Fibroblast of gingiva (primary cell): ENCODE measurements at places on chromosomes 7 and 10.

DNA sequence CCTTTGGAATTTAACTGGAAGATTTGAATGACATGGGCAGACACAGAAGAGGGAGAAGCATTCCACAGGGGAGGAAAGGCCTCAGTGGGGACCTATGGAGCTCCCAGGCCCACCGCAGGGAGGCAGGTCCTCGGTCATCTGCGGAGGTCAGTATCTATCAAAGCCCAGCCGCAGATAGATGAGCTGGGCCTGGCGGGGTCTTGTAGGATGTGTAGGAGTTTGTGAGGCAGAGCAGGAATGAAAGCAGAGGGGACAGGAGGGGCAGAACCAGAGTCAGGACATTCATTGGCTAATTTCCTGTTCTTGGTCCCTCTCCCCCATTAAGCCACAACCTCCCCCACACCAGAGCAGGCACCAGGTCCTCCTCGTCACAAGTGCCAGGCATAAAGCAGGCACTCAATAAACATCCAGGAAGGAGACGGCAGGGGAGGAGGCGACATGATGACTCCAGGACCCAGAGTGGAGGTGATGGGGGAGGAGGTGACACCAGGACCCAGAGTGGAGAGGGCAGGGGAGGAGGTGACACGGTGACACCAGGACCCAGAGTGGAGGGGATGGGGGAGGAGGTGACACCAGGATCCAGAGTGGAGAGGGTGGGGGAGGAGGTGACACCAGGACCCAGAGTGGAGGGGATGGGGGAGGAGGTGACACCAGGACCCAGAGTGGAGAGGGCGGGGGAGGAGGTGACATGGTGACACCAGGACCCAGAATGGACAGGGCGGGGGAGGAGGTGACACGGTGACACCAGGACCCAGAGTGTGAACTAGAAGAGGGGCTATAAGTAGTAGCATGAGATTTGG, 83.7 kb upstream of the PDGFA start:
- DNase-seq: no peak

DNA sequence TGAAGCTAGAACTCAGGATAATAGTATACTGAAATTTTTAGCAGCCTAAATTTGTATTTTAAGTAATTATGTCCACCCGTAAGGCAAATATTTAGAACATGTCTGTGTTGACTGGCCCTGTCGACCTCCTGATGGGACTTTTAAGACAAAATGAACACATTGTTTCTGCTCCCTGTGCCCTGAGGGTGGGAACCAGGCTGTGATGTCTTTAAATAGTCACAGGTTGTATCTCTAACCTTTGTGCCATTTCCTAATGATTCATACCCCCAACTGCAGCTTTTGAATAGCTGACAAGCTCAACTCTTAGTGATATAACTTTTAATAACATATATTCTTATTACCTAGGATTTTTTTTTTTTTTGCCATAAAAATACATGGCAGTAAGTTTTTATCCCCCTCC, 494.9 kb upstream of the AKR1E2 start:
- no peak for DNase-seq

DNA sequence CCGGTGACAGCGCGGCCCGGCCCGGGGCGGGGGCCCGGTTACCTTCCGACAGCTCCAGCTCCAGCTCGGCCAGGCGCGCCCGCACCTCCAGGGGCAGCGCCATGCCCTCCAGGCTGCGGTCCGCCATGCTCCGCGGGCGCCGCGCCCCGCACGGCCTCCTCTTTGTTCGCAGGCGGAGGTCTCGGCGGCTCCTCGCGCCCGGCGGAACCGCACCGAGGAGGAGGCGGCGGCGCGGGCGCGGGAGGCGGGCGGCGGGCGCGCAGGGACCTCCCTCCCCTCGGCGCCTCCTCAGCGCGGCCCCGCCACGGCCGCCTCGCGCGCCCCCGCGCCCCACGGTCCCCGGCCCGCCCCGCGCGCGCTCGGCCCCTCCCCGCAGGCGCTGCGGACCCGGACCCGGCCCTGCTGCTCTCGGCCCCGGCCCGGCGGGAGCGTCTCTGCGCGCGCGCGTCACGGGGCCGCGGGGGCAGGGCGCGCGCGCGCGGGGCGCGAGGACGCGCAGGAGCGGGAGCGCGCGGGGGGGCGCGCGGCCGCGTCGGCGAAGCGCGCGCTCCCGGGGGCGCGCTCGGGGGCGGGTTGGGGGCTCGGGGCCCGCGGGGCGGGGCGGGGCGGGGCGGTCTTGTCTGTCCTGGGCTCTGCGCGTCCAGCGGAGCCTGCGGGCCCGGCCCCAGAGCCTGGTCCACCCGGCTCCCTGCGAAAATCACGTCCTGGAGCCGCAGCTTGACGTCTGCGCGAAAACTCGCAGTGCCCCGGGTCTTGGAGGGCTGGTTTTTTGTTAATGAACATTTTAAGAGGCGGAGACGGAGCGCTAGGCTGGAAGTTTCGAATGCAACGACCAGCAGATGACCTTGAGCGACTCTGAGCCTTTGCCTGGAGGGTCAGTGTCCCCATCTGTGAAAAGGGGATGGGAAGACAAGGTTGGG, at the start of gene DIP2C:
TSS of gene DIP2C (minus strand) at position 217 of the 920 bp plus-strand sequence. CDS start at position 127, 90 bp downstream.
- DNase-seq: peak; percentile 87

GRCh38 chr10:44922796-44923545, 11.8 kb downstream of the TMEM72 start:
- no peak for DNase-seq

- DNase-seq: no peak
Measured at GRCh38 chr10:93566435-93567276, at the start of gene FFAR4. FFAR4 (plus strand) TSS chr10:93566665; CDS start chr10:93566721, 56 bp downstream.

GRCh38 chr10:120945801-120946302, 94.7 kb downstream of the WDR11 start:
- no peak for DNase-seq

DNA sequence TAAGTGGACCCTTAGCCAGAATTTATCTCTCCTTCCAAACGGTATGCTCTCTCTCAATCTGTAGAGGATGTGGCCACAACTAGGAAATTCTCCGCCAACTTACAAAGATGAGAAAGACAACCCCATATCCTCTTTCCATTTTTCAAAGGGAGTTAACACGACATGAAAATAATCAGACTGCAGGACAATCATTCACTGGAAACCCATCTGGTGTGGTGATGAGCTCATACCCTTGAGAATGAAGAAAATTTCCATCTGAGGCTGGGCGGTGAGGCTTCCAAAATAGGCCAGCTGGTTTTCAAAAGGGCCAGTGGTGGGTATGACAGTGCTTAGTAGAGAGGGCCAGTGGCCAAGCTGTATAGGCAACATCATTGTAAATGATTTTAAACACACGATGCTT, 369.6 kb downstream of the FRMD4A start:
- DNase-seq: peak; percentile 94

GRCh38 chr10:34254596-34254995, 560.5 kb downstream of the PARD3 start:
- DNase-seq: peak; percentile 10

DNA sequence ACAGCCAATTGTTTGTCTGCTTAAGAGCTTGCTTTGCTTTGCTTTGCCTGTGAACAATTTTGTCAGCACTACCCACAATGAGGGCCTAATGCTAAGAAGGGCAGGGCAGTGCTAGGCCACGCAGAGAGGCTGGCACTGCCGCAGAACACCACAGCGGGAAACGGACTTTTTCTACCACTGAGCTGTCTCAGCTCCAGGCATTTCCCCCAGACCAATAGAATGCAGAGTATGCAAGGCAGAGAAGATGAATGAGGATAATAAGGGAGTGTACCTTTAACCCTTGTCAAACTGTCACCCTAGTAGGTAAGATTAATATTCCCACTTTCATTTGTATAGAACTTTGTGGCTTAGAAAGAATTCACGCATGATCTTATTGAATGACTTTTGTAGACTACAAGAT, 104.5 kb downstream of the SH3PXD2A start:
- DNase-seq: no peak

- DNase-seq: no peak
Measured at GRCh38 chr10:107022600-107023354, 141.7 kb downstream of the SORCS1 start.

- DNase-seq: no peak
Measured at GRCh38 chr7:108114117-108114841, 15.9 kb downstream of the LAMB4 start.

- no peak for DNase-seq
Measured at GRCh38 chr7:48130658-48131108, 40.6 kb upstream of the ABCA13 start.

DNA sequence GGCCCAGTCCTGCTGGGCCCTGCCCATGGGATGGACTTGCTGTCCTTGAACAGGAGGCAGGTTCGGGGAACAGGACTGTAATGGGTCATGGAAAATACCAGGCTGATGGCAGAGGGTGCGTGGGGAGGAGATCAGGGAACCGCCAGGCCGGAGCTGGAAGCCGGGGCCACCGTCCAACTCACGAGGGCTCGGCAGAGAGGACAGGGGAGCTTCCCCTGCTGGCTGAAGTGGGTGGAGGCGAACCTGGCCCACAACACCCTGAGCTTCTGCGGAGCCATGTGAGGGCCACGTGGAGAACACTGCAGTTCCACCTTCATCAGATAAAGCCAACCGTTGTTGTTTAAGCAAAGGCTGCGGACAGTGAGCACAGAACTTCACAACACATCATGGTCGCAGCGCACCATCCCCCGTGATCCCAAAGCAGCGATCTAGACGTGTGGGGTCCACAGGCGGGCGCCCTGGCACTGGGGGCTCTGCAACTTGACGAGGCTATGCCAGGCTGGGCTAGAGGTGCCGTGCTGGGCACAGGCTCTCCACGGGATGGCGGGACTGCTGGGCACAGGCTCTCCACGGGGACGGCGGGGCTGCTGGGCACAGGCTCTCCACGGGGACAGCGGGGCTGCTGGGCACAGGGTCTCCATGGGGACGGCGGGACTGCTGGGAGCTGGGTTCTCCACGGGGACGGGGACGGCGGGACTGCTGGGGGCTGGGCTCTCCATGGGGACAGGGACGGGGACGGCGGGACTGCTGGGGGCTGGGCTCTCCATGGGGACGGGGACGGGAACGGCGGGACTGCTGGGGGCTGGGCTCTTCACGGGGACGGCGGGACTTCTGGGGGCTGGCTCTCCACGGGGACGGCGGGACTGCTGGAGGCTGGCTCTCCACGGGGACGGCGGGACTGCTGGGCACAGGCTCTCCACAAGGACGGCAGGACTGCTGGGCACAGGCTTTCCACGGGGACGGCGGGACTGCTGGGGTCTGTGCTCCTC, 473.4 kb downstream of the DNAJB6 start:
- no peak for DNase-seq

- no peak for DNase-seq
Measured at GRCh38 chr7:132193898-132194297, 382.4 kb downstream of the PLXNA4 start.

DNA sequence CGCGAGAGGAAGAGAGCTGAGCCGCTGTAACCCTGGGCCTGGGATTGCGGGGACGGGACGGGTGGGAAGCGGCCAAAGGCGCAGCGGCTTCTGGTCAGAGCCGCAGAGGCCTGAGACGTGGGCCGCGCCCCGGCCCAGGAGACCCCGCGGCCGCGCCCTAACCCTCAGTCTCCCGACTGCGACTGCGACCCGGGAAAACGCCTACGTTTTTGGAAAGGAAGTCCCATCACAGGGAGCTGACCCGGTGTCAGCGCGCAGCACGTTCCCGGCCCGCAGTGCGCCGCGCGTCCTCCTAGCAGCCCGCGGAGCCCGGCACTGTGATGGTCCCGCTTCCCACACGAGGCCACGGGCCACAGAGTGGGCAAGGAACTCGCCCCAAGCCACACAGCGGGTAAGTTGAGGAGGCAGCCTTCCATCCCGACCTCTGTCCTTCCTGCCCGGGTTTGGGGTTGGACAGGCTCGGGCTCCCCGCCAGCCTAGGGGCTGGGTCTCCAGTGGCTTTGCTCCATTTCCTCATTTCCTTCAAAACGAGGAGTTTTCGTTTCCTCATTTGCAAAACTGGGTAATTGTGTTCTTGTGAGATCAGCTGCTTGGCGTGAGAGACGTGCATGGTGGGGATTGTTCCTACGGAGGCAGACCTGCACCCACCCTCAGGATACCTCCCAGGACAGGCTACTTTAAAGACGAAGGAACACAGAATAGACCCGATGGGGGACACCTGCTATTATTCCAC, 1.2 kb downstream of the GPNMB start:
- DNase-seq: no peak

DNA sequence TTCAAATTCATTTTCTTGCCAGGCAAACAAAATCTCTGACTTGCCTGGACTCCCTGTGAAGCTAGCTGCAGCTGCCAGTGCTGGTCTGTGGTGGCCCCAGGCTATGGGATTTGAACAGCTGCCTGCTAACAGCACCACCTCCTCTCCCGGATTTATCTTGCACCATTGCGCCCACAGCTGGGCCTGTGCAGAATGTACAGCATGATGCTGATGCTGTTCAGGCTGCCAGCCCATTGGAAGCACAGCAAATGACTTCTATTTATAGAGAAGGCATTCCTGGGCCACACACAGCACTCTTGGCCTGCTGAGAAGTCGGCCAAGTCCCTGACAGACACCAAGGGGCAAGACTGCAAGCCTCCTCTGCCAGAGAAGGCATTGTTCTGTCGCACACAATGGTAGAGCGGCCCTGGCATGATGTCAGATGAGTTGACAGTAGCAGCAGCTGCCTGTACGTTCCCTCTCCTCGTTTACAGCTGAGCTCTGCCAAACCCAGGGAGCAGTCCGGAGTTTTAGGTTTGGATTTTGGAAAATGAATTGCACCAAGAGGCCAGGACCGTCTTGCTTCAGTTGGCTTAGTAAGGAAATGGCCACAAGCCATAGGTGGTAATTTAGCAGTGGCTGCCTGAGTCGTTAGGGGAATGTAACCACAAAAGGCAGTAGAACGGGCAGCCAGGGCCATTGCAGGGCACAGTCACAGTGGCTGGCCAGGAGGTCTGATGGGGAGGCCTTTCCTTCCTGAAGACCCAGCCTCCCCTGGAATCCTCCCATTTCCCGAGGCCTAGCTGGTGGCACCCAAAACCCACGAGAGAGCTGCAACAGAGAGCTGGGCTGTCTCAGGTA, 38.5 kb downstream of the MTURN start:
- DNase-seq: peak; percentile 99

DNA sequence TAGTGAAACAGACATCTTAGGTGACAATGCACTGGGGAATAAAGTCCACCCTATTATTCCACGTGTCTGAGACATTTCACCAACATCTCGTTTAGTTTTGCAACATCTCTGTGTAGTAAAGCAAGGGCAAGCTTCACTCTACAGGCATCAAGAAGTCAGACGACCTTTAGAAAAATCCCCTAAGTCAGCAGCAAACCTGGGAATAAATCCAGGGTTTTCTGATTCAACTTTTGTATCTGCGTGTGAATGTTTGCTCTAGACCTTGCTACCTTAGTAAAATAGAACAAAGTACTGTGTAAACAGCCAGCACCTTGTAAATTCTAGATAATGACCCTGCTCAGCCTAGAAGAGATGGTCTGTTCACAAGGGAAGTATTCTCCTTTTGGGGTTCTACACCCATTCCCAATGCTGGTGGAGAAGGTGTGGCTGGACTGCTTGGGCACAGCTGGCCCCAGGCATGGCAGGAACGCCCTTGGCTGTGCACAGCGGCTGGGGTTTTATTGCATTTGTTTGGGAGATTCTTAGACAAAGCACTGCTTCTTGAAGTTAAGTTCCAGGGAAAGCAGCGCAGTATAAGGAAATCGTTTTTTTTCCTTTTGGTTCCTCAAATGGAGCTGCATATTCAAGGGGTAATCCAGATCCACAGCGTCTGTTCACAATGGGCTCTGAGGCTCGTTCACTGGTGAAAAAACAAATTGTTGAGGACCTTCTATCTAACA, 38.3 kb upstream of the GALNTL5 start:
- peak; percentile 11 for DNase-seq

GRCh38 chr7:96238976-96239766, 82.7 kb downstream of the SLC25A13 start:
- no peak for DNase-seq
